NCI-H1694 (cell line): ENCODE measurements at places on chromosomes 6 and 20.

DNA sequence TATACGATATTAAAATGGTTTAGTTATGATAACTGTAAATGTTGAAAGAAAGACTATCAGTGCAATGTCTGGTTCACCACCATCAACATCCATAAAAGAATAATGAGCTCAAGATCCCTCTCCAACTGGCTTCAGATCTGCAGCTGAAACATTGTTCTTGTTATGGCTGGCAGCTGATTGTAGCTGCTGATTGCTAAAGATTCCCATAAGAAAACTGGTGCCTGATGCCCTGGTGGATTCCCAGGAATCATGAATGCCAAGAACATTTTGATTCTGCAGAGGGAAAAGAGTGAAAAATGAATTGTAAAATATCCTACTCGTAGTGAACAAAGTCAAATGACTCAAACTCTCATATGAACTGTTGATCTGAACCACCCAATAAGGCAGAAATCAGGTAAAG is 1160.2 kb downstream of the EPHA7 start:
- no peak for DNase-seq

DNA sequence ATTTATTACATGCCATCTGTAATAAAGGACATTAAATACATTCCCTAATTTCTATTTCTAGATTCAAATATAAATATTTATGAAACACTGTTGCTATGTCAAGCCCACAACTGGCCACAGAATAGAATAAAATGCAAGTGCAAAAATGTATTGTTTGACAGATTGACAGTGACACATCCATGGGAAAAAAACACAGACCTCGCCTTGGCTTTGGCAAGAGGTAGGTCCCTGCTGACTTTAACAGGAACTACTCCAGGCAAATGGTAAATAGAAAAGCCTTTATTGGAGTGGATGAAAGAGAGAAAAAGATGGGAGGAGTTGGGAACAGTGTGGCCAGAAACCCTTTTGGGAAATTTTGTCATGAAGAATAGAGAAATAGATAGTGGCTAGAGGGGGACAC is 622.9 kb downstream of the UTRN start:
- no peak for DNase-seq

GRCh38 chr20:10949930-10950783 is 276.4 kb upstream of the JAG1 start:
- no peak for DNase-seq

DNA sequence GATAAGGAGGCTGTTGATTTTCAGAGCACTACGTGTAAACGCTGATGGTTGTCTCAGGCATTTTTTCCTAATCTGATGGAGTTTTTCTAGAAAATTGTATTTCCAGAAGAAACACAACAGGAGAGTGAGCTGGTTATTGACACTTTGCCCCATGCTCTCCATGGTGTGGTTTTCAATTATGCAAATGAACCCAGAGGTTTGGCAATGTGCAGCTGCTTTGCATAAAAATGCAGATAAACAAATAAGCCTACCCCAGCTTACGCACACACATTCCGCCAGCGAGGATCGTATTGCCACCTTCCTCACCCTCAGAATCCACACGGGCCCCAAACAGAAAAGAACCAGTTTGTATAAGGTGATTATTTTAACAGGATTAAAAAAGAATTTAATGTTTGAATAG is 45.1 kb upstream of the FRMD1 start:
- no peak for DNase-seq

DNA sequence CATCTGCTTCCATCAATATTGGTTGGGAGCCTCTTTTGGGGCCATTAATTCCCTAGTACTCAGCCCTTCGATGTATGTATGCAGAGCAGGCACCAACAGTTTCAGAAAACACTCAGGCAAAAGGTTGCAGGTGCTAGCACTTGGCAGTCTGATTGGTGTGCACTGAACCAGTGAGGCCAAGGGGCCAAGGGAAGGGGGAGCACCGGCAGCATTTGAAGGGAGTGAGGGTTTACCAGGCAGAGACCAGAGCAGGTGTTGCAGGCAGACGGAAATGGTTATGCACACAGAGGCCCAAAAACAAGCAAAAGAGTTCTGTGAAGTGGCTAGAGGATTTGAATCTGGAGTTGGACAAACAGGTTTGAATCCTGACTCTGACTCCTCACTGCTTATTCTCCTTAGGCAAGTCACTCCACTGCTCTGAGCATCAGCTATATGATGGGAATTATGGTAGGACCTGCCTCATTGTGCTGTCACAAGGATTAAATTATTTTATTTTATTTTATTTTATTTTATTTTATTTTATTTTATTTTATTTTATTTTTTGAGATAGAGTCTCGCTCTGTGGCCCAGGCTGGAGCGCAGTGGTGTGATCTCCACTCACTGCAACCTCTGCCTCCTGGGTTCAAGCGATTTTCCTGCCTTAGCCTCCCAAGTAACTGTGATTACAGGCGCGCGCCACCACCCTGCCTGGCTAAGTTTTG is 58.1 kb upstream of the SHLD1 start:
- no peak for DNase-seq

DNA sequence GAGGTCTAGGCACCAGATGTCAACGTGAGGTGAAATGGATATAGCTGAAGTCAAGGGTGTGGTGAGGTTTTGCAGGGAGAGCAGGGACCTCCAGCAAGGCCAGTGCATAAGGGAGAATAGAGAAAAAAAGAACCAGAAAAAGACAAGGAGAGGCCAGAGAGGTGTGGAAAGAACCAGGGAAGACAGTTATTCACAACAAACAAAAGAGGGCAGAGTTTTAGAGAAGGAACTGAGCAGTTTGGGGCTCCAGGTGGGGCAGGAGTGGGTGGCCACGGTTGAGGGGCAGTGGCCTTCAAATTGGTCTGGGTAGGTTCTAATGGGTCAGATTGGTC is 11.6 kb upstream of the NQO2 start:
- no peak for DNase-seq

GRCh38 chr20:43863330-43863729 is 51.3 kb upstream of the TOX2 start:
- no peak for DNase-seq

DNA sequence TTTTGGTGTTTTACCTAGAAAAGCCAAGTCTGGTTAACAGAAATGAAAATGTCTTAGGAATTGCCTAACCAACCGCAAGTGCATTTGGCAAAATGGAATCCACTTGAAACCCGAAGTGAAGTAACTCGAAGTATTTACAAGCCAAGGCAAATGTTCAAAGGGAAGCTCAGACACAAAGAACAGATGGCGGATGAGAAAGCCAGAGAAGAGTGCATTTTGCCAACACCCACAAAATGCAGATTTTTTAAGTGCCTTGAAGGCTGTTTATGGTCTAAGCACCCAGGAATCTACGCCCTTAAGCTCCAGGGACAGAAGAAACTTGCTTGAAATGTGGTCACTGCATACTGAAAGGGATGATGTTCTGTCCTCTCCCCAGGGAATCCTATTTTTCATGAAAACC is 70.0 kb upstream of the TBXT start:
- no peak for DNase-seq

DNA sequence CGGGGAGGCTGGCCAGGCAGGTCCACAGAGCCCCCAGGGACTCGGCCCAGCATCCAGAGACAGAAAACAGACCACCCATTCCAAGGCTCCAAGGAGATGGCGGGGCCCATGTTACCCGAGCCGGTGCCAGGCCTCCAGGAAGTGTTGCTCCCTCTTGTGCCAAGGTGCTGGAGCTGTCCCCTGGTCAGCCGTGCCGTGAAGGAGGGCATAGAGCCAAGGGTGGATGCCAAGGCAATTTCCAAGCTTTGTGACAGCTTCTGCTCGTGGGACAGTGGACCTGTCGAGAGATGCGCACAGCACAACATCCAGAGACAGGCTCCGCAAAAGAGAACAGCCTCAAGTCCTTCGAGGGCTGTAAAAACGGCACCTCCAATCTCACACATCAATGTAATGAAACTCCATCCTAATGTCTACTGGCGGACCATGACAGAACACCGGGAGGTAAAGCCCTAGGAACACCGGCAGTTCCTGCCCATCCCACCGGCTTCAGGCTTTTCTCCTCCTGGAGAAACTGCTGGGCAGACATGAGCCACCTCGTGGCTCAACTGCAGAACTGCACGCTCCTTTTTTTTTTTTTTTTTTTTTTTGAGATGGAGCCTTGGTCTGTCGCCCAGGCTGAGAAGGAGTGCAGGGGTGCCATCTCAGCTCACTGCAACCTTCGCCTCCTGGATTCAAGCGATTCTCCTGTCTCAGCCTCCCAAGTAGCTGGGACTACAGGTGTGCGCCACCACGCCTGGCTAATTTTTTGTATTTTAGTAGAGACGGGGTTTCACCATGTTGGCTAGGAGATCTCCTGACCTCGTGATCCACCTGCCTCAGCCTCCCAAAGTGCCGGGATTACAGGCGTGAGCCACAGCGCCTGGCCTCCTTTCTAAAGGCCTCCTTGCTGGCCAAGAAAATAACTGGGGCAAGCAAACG is 30.9 kb upstream of the AVP start:
- DNase-seq, result peak; percentile 70

DNA sequence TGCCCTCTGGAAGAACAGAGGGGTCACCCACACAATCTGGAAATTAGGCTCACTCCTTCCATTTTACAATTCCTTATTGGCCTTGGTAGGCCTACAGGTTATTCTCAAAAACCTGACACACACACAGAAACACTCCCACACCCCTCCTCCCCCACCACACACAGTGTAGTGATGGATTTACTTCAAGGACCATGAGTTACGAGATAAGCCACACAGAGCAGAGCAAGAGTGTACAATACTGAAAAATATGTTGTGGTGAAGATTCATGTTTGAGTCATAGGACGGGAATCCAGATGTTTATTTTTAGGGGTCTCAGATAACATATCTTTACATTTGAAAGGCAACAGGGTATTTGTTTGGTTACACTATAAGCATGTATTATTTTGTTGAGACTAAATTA is 291.9 kb downstream of the PLCB1 start:
- no peak for DNase-seq

DNA sequence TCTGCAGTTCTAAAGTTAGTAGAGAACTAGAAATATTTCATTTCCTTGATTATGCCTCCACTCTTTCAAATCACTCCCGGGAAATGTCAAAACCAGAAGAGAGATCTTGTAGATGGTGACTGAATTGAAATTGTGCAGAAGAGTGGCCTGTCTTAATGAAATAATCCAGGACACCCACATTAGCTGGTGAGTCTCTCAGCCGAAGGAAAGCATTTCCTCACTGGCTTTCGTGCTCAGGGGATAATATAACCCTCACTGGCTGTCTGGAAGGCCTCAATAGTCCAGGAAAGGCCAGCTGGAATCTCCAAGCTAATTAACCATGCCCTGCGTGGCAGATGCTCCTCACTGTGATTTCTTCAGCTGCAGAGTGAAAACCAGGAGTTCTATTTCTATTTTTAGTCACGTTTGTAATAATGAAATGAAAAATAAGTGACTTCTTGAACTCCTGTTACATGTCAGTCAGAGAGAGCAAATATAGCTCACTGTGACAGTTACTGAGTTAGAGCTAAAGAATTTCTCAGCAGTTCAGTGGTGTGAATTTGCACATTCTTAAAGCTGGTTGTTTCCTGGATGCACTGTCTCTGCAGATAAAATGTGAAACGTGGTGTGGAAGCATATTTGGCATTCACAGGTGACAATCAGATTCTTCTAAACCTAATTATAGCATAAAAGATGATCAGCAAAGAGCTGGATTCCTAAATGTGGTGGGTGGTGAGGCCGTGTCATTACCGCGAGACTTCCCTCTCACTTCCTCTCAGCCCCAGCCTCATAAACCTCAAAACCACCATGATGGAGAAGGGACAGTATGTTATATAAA is 211.7 kb downstream of the LMBRD1 start:
- peak; percentile 51 for DNase-seq

DNA sequence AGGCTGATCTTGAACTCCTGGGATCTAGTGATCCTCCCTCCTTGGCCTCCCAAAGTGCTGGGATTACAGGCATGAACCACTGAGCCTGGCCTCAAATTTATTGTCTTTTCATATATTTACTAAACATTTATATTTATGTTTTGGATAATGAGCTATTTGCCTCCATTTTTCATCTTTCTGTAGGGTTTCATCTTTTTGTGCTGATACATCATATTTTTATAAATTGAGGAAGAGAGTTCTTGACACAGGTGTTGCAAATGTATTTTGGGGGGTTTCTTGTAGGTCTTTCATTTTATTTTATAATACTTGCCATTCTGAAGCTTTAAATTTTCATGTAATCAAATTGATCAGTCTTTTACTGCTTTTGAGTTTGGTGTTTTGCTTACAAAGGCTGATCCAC is 72.4 kb downstream of the L3MBTL3 start:
- DNase-seq, result no peak
